Stimulated activated CD4-positive, alpha-beta T cell treated with anti-CD3 and anti-CD28 coated beads, Interleukin-1b, Interleukin-23, amount 100 ng/mL, for 1 hour (primary cell): ENCODE measurements at places on chromosomes 1 and 21.

- no peak for DNase-seq
These were observed 19.8 kb upstream of the LBR start for GRCh38 chr1:225447650-225448089.

- no peak for DNase-seq
These were observed 100.8 kb downstream of the SIK1 start for GRCh38 chr21:43325968-43326715.

- no peak for DNase-seq
These were observed 4.9 kb downstream of the ARID1A start for GRCh38 chr1:26700711-26701110.

- DNase-seq: no peak
These were observed 661 bp upstream of the OSCP1 start for GRCh38 chr1:36450919-36451305.

DNA sequence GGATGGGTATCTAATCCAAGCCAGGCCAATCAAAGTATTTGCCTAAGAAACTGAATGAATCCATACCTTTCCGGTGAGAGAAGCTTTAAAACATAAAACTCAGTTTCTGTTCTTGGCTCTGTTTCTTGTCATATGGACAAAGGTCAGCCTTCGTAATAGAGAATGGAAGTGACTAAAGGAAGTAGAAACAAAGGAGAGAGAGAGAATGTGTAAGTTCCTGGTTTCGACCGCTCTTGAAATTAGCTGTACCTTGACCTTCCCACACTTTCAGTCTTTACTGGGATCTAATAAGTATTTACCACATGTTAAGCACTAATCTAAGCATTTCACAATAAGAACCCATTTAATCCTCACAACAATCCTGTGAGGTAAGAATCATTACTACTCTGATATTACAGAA, 19.6 kb upstream of the CLCA4 start:
- DNase-seq: no peak

DNA sequence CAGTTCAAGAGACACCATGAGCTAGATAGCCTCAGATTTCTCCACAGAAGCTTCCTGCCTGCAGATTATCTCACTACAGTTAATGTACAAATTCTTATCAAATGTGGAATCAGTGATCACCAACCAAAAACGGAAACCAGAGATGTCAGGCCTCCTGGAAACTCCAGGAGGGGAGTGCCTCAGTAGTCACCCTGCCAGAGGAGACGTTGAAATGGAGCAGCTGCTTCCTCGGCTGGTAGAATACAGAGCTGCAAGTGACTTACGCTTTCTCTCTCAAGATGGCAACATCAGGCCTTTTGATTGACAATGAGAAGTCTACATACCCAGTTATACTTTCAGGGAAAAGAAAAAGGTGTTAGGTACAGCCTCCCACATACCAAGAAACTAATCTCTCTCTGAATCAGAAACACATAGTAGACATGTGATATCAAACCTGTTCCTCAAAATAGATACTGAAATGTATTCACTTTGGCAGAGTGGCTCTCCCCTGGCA, 52.2 kb downstream of the ACP6 start:
- DNase-seq: no peak

DNA sequence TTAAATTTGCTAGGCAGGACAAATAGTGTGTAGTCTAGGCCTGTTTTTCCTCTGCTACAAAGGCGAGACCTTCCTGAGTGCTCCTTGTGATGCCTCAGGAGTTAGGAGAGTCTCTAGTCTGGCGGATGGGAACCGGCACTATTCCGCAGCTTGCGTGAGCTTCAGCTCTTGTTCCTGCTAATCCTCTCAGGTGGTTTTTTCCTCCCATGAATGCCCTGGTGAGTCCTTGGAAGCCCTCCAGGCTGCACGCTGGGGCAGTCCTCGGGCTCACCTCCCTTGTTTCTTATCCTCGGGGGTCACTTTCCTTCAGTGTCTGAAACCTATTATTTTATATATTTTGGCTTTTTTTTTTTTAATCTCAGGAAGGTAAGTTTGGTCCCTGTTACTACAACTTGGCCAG, 28.2 kb downstream of the UTS2 start:
- no peak for DNase-seq

GRCh38 chr1:6294890-6295556, 34.1 kb upstream of the GPR153 start:
- DNase-seq: no peak

DNA sequence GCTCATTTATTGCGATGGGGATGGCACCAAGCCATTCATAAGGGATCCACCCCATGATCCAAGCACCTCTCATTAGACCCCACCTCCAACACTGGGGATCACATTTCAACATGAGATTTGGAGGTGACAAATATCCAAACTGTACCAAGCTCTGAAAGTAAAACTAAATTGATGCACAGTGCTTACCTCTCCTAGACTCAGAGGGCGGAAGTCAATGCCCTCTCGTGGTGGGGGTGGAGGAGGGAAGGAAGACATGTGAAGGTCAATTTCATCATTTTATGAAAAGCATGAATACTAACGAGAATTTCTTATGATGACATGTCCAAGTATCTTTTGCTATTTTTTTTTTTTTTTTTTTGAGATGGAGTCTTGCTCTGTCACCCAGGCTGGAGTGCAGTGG, 120.0 kb downstream of the PGBD5 start:
- DNase-seq: no peak

DNA sequence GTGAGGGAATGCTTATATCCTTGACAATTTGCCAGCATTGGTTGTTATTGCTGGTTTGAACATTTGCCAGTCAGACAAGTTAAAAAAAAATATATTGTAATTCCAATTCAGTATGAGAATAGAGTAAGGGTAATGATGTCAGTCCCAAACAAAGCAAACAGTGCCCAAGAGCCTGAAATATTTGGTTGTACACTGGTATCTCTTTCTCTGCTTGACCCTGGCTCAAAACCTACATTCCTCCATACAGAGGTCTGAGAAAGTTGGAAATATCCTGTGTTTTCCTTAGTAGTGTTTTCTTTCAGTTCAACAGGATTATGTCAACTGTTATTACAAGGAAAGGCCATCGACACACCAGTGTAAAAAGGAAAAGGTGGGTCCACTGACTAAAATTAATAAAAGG, 145.6 kb downstream of the MRPL39 start:
- DNase-seq: no peak
